ENCODE measurements at places on chromosomes 13 and 19.

DNA sequence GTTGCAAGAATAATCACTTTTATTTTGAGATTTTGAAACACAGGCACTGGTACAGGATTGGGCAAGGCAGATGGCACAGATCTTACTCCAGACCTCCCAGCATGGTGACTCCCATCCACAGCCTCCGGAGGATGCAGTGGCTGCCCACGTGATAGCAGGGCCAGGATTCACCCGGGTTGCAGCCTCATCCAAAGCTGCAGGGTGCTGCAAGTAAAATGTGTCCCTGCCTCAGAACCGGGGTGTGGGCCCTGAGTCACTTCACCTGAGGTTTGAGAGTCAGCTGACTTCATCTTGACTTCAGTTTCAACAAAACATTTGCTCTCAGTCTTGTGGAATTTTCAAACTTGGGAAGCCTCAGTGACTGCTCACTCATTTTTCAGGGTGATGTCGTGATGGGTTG lies 201.9 kb downstream of the FGF9 start:
- no peak for DNase-seq

- no peak for DNase-seq
Measured at GRCh38 chr13:43134868-43135267, 111.5 kb downstream of the DNAJC15 start.

- no peak for DNase-seq
Measured at GRCh38 chr19:37778613-37779126, 716 bp downstream of the ZNF573 start.

GRCh38 chr13:39783051-39783450 lies 127.6 kb downstream of the COG6 start:
- DNase-seq = no peak

DNA sequence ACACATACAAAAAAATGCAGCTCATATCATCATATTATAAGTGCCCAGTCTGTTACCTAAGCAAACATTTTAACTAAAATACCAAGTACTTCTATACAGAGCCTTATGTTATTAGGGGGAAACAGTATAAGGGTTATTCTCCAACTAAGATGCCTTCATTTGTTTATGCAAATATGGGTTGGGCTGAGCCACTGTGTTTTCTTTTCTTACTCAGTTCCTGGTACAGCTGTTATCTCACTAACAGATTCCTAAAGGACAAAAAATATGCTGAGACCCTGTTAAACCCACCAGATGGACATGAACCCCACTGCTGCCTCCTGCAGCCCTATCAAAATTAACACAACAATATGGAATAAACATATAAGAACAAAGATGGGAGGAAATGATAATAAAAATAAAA lies 34.5 kb upstream of the SMAD9 start:
- DNase-seq = no peak

DNA sequence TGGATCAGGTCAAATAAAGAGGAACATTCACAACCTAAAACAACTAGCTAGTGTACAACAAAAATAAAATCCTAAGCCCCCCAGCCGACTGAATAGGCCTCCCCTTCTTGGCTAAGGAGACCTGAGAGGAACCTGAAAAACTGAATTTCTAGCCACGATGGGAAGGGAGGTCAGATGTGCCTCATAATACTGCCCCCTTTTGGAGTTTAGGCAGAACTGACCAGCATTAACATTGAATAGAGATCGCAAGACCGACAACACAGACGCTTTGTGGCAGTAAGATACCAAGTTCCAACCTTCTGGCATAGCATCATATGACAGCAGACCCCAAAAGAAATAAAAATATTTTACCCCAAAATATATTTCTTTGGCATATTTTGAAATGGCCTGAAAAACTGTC lies 15.9 kb downstream of the CBY2 start:
- DNase-seq = peak; percentile 34
